ENCODE measurements at places on chromosomes 6 and 20. TPM values are rescaled to one million over a fixed set of nuclear protein-coding genes. Genes with fewer than 3 reads are reported as not detected.

The EGFL8 gene
- total RNA-seq, result 1.2 TPM

The MMP24 gene
- 0.17 TPM for total RNA-seq

The REM1 gene
- total RNA-seq, result not detected

The BFSP1 gene
- 2.7 TPM for total RNA-seq

The PRRT1 gene
- total RNA-seq, result 0.17 TPM

The TMEM170B gene
- 0.15 TPM for total RNA-seq

The SLC22A7 gene
- not detected for total RNA-seq

The RCAN2 gene
- 2.0 TPM for total RNA-seq

The SYTL3 gene
- 0.84 TPM for total RNA-seq

The RAMACL gene
- under 0.01 TPM for total RNA-seq

The CTCFL gene
- total RNA-seq, result not detected

The LTB gene
- total RNA-seq, result not detected

The PIM1 gene
- 26.1 TPM for total RNA-seq

The FBXO9 gene
- total RNA-seq, result 26.5 TPM

The ENPP5 gene
- total RNA-seq, result 1.0 TPM

The MYH7B gene
- total RNA-seq, result 0.15 TPM

The RAD21L1 gene
- total RNA-seq, result not detected

The CAPN11 gene
- total RNA-seq, result not detected

The GJA1 gene
- 82.4 TPM for total RNA-seq

The TRDN gene
- not detected for total RNA-seq

The ZBTB46 gene
- total RNA-seq, result 1.2 TPM

The PAK5 gene
- under 0.01 TPM for total RNA-seq

The RALGAPB gene
- total RNA-seq, result 14.1 TPM

The NKAIN2 gene
- total RNA-seq, result not detected

The TBXT gene
- not detected for total RNA-seq
